ENCODE measurements at places on chromosomes 3 and 15. TPM values are rescaled to one million over a fixed set of nuclear protein-coding genes. Genes with fewer than 3 reads are reported as not detected.

The PRICKLE2 gene
- 88.4 TPM for total RNA-seq

The FBXL2 gene
- total RNA-seq, result 6.7 TPM

The NPAP1 gene
- total RNA-seq, result not detected

The KCNMB2 gene
- total RNA-seq, result 0.24 TPM

DNA sequence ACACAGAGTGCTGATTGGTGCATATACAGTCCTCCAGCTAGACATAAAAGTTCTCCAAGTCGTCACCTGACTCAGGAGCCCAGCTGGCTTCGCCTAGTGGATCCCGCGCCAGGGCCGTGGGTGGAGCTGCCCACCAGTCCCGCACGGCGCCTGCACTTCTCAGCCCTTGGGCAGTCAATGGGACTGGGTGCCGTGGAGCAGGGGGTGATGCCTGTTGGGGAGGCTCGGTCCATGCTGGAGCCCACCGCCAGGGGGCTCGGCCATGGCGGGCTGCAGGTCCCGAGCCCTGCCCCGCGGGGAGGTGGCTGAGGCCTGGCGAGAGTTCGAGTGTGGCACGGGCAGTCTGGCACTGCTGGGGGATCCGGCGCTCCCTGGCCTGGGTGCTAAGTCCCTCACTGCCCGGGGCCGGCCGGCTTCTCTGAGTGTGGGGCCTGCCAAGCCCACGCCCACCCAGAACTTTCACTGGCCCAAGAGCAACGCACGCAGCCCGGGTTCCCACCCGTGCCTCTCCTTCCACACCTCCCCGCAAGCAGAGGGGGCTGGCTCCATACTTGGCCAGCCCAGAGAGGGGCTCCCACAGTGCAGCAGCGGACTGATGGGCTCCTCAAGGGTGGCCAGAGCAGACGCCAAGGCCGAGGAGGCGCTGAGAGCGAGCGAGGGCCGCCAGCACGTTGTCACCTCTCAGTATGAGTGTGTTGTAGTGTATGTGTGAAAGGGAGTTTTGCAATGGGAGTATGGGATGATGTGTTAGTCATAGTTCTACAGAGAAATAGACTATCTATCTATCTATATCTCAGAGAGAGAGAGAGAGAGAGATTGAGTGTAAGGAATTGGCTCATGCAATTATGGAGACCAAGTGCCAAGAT is 69.0 kb downstream of the UBE2E2 start:
- no peak for DNase-seq

DNA sequence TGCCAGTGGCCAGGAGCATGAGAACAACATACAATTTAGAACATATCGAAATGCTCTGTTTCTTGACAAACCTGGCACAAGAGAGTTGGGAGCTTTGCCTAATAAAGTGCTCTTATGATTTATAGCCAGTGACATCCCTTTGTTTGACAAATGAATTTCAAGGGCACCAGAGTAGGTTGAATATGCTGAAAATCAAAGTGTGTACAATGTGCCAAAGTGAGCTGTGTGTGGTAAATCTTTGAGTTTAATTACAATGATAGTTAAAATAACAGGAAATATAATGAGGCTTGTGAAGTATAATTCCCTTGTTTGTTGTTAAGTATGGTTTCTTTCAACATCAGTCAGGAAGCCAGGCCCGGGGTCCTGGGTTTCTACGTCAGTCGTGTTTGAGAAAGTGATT is 211.9 kb downstream of the EBLN2 start:
- DNase-seq, result no peak

DNA sequence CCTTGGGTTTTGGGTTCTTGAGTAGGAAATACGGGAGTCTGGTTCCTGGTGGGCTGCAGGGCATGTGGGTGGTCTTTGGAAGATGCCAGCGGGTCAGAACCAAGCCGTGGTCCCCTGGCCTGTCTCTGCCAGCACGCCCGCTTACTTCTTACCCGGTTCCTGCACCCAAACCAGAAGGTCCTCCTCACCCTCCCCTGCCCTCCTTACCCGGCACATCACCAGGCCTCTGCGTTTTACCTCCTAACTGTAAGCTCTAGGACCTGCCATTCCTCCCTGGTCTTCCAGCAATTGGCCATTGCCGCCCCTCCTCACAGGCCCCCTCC is 184.0 kb downstream of the FEZF2 start:
- DNase-seq, result no peak

- DNase-seq, result no peak
Observed at GRCh38 chr3:52871761-52872160, 25.6 kb downstream of the STIMATE start.

DNA sequence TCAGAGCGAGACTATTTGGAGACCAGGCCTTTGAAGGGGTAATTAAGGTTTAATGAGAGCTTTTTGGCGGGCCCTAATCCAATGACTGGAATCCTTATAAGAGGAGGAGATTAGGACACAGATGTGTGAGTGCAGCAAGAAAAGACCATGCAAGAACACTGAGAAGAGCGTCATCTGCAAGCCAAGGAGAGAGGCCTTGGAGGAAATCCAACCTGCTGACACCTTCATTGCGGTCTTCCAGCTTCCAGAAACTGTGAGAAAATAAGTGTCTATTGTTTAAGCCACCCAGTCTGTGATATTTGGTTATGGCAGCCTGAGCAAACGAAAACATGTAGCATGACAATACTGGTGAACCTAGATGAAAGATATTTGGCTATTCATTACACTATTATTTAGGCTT is 23.0 kb upstream of the MUSTN1 start:
- no peak for DNase-seq

DNA sequence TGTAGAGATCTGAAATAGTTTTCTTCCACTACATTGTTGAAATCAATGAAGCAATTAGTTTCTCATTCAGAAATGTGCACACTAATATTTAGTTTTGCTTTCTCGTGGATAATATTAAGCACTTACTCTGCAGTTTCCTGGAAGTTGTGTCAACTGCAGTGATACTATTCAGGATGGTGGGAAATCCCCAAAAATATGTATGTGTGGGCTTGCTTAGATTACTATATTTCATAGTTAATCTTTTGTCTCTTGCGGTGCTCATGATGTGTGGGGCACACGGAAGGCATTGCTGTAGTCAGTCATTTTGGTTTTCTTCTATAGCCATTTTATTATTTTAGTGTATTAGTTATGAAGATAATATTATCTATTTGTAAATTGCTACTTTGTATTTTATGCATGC is 19.7 kb downstream of the RAB11A start:
- DNase-seq, result no peak

DNA sequence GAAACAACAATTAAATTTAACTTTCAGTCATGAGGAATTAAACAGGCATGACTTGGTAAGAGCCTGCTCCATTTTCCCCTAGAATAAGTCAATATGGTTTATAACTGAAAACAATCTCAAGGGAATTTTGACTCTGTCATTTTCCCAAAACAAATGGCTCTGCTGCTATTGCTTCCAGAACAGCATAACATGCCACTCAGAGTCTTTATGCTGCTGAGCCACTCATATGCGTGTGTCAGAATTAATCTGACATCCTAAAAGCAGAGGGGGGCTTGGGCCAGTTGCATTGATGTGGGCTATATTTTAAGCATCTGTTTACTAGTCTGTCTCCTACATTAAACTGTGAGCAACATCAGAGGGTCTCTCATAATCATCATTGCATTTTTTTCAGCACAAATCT is 111.1 kb upstream of the ABI3BP start:
- no peak for DNase-seq

DNA sequence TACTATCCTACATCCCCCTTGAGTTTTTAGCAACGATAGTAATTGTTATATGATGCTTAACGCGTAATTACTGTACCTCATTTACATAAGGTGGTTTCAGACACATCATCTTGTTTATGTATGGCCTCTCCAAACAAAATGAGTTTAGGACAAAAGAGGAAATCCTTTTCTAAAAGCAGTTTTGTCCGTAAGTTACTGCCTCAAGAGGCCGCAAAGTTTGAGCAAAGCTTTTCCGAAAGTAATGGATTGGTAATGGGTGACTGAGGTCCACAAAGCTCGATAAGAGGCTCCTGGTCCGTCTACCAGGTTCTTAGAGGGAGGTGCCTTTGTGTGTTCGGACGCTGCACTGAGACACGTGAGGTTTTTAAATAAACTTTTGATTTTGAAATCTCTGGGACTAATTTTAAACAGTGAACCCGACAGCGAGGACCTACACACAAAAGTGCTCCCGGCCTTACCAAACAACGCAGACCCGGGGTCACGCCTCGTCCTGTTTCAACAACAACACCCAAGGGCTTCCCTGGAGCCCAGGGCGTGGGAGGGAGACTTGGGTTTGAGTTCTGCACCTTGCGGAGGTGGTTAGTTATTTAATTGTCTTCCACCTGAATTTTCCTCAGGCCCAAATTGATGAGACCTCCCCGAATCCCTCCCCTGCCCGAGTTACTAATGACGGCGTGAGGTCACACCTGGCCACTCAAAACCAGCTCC is 456 bp upstream of the C15orf61 start:
- DNase-seq, result no peak
